NCI-H1048 (cell line): ENCODE measurements at places on chromosomes 13 and 19.

GRCh38 chr13:106566641-106567473 lies 1.1 kb downstream of the ARGLU1 start:
- peak; percentile 15 for DNase-seq

DNA sequence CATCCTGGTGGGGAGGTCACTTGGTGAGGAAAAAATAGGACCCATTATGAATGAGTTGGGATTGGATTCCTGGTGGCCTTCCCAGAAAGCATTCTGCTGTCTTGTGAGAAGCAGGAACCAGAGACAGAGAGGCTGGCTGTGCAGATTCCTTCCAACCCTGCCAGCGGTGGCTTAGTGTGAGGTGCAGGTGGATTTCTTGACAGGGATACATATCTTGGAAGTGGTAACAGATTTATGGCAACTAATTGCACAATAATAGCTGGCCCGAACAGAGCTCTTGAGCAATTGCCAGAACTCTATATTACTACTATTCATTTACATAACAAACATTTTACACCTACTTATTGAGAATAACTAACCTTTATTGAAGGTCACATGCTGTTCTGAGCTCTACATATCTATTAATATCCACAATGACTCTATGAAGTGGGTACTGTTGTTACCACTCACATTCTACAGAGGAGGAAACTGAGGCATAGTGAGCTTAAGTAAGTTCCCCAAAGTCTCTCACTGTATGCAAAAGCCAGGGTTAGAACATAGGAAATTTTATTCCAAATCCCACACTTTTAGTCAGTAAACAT lies 173.9 kb upstream of the SERP2 start:
- DNase-seq, result no peak

DNA sequence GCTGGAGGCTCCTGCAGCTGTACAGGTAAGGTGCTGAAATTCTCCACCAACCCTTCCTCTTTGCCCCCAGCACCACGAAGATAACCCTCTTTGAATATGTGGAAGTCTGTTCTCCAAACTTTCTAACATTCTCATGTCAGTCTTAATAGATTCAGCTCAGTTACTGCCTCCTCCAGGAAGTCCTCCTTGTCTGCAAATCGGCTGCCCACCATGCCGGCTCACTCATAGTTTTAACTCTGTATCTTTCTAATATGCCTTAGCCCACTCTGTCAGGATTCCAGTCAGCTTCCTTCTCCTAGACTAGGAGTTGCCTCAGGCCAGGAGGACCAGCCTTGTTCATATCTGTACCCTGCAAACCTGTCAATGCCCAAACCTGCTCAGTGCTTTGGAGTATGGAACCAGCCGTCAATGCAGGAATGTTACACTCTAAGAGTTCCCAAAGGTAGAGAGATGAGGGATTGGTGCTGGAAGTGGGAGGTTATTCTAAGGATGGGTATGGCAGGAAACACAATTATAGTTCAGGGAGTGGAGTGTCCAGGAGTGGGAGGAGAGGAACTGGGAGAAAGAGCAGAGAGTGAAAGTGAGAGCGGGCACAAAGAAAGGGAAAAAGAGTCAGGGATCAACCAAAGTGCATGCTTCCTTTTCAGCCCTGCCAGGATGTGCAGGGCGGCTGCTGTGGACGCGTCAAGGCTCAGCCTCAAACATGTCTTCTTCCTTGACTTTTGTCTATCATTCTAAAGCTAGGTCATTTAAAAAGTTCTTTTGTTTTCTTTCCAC lies 38.0 kb upstream of the ALOX5AP start:
- DNase-seq, result no peak

GRCh38 chr13:46963904-46964303 lies 67.1 kb upstream of the HTR2A start:
- DNase-seq, result no peak

GRCh38 chr13:48231080-48231479 lies 1.9 kb upstream of the ITM2B start:
- no peak for DNase-seq

GRCh38 chr19:5926641-5927440 lies 12.8 kb downstream of the CAPS start:
- DNase-seq, result no peak

DNA sequence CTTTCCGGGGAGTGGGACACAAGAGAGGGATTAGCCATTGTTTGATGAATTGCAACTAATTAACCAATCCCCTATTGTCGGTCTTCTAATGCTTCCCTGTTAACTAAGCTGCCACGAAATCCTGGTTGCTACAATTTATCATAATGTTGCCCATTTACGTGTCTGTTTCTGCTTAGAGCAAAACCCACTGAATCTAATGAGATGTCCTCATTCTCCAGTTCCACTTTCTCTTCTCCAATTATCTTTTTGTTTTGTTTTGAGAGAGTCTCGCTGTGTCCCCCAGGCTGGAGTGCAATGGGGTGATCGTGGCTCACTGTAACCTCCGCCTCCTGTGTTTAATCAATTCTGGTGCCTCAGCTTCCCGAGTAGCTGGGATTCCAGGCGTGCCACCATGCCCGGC lies 5.2 kb upstream of the DPP9 start:
- no peak for DNase-seq

GRCh38 chr19:35845215-35846037 lies 6.9 kb downstream of the NPHS1 start:
- no peak for DNase-seq

- no peak for DNase-seq
Observed at GRCh38 chr13:24060993-24061392, 99.5 kb upstream of the SPATA13 start.

DNA sequence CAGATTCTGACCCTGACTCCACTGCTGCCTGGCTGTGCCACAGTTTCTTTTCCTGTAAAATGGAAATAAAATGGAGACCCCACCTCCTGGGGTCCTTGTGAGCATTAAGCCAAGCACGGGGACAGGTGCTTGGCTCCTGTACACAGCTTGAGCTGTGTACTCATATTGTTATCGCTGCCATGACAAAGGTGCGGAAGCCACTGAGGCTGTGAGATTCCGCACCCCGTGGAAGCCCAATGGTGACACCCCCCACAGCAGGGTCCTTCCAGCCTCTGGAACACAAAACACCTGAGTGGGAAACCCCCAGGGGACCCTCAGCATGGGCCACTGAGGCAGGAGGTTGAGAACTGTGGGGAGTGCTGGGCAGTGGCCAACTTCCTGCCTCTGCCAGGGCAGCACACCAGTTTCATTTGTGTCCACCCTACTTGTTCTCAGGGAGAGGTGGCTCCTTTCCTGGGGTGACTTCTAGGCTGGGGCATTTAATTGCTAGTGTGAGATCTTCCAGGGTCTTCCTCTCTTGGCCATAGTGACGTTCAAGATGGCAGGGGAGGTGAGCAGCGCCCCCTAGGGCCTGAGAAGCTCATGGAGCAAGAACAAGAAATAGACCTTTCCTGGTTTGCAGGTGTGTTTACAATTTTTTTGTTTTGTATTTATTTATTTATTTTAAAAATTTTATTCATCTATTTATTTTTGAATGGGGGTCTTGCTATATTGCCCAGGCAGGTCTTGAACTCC lies 5.4 kb upstream of the JSRP1 start:
- no peak for DNase-seq

DNA sequence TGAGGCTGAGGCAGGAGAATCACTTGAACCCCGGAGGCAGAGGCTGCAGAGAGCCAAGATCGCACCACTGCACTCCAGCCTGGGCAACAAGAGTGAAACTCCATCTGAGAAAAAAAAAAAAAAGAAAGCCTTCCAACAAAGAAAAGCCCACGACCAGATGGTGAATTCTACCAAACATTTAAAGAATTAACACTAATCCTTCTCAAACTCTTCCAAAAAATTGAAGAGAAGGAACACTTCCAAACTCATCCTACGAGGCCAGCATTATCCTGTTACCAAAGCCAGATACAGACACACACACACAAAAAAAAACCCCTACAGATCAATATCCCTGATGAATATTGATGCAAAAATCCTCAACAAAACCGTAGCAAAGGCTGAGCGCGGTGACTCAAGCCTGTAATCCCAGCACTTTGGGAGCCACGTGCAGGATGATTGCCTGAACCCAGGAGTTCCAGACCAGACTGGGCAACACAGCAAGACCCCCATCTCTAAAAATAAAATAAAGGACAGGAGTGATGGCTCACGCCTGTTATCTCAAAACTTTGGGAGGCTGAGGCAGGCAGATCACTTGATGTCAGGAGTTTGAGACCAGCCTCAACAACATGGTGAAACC lies 6.2 kb upstream of the EVI5L start:
- no peak for DNase-seq

DNA sequence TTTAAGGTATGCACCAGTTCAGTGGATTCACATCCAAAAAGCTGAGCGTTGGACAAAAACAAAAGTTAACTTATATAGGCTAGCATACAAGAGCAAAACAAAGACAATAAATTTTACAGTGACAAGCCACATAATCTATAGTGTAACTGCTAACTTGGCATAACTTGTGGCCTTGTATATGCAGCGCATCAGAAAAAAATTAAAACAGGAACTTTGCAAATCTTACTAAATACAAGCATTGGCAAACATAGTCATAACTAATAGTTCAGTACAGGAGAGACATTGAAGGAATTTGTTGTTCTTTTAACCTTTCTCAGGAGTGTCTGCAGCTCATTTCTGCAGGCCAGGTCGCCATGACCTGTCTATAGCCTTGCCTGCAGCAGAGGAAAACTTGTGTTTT lies 54.6 kb downstream of the OR10H4 start:
- DNase-seq, result no peak

GRCh38 chr13:21511849-21512248 lies 52.7 kb upstream of the ZDHHC20 start:
- DNase-seq, result no peak

DNA sequence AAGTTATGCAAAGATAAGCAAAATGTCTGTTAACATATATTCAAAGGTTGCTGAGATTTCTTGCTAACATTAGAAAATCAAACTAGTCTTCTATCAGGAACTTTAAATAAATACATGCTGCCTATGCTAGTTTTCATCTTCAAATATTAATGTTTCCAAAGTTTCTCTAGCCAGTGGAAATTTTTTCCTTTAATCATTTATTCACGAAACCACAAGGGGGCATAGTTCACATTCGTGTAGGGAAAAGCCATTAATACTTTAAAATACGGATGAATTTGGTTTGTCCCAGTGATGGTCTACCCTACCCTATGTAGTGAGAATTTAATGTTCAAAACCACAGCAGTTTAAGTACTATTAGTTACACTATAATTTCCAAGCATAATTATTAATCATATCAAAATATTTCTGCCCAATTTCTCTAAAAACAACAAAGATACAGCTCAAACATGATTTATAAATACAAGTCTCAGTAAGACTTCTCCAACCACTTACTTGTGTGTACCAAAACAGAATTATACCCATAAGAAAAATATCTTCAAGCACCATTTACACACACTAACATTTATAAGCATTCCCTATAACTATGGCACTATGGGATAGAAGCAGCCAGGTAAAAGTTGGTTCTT lies 16.2 kb downstream of the NUFIP1 start:
- no peak for DNase-seq

- no peak for DNase-seq
Observed at GRCh38 chr13:110576070-110576394, 14.5 kb upstream of the RAB20 start.

DNA sequence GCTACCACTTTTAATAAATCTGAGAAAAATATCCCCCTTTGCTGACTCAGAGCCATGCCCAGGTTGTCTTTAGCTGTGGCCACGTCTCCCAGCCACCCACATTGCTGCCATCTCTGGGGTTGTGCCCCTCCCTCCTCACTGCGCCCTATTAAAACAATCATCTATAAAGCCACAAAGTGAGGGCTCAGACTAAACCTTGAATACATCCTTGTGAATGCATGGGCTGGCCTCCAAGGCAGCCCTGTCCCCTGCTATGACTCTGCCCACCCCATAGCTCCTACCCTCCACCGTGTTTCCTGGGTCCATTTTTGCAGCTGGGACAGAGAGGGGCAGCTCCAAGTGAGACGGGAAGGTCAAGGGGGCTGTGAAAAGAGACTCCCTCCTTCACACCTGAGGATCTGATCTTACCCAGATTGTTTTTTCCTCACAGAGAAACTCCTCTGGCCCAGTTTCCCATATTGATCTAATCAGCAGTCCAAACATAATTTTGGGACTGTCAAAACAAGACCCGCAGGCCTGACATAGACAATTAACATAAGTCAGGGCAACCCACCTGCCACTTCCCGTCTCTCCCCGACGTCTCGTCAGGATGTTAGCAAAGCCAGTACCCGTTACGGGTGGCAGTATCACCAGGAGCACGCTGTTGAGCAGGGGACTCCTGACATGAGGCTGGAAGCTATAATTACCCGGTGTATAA lies 199.0 kb downstream of the KATNAL1 start:
- DNase-seq, result no peak

- DNase-seq, result no peak
Observed at GRCh38 chr13:35780613-35781012, 304.1 kb upstream of the MAB21L1 start.

- no peak for DNase-seq
Observed at GRCh38 chr19:7868326-7868670, 5.9 kb downstream of the PRR36 start.

GRCh38 chr13:50810468-50810867 lies 33.0 kb downstream of the DLEU7 start:
- no peak for DNase-seq

DNA sequence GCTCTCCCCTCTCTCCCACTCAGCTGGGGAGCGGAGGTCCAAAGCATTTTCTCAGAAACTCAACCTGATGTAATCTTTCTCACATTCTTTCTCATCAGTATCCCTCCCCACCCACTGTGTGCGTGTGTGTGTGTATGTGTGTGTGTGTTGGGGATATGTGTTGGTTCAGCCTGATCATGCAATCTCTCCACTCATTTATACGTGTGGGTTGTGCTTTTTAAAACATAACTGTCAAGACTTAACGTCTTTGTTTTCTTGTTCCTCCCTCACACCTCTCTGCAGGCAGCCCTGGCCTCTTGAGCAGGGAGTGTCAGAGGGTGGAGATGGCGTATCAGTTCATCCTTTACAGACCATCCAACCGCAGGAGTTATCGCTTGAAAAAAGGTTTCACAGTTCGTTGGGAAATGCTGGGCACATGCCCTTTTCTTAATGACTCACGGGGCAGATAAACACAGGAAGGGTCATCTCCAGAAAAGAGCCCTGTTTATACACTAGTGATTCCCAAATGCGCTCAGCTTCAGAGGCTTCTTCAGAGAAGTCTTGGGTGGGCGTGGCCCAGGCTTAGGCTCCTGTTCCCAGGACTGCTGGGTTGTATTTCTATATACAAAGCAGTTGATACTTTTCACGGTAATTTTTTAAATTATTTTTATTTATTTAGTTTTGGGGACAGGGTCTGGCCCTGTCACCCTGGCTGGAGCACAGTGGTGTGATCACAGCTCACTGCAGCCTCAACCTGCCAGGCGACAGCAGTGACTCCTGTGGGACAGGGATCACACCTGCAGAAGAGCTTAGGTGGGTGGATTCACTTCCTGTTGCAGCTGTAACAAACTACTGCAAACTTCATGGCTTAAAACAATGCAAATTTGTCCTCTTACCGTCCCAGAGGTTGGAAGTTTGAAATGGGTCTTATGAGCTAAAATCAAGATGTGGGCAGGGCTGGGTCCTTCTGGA lies 60.3 kb downstream of the CCDC70 start:
- no peak for DNase-seq

DNA sequence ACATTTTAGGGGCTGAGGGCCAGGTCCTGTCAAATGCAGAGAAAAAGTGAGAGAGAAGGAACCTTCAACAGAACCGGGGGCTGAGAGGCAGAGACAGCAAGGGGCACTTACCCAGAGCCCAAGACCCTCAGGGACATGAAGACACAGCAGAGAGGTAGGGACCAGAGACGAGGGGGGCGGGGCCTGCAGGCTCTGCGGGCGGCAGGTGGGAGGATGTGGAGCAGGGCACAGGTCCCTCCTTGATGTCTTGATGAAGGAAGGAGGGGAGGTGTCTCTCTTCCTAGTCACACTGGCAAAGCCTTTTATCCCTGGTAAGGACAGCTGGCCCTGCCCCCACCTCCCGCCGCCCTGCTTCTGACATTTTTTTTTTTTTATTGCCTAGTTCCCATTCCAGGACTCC lies at the start of gene KLK14:
TSS of gene KLK14 (minus strand) at position 277 of the 400 bp plus-strand sequence. CDS start at position 4, 273 bp downstream.
- no peak for DNase-seq
